Uterus (tissue), 4 donors: ENCODE measurements at places on chromosomes 13 and 19. TPM values are rescaled to one million over a fixed set of nuclear protein-coding genes. Genes with fewer than 3 reads are reported as not detected.

DNA sequence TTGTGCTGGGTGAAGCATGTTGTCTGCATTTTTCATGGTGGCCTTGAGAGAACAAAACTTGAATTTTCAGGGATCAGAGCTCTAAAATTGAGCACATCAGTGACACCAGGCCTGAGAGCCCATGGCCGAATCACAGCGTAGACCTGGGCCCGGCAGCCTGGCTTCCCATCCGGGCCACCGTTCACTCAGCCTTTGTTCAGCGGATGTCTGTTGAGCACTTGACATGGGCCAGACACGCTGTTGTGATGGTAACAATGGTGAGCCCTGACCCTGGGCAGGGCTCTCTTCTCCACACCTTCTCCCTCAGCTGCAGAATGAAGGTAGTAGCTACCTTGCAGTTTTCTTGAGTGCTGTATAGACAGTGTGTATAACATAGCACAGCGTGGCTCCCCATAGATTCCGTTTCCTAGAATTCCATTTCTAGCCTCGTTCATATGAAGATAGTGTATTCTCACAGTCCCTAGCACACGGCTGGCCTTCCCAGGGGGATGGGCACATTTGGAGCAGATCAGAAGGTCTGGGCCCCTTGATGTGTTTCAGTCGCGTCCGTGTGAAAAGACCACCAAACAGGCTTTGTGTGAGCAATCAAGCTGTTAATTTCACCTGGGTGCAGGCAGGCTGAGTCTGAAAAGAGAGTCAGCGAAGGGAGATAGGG, 75.3 kb downstream of the RAB20 start:
- H3K36me3 ChIP-seq, result no peaks in the 10 kb centered on the region
- no peak overlapping the region for H3K4me3 ChIP-seq
- no peak for DNase-seq

DNA sequence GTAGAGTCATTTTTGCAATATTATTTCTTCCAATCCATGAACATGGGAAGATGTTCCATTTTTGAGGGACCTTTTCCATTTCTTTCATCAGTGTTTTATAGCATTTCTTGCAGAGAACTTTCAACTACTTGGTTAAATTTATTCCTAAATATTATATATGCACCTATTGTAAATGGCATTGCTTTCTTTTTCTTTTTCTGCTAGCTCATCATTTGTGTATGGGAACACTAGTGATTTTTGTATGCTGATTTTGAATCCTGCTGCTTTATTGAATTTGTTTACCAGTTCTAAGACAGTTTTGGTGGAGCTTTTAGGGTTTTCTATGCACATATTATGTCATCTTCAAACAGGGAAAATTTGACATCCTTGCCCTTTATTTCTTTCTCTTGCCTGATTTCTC, 7.2 kb upstream of the CYP4F2 start:
- no peaks in the 10 kb centered on the region for H3K27me3 ChIP-seq
- H3K36me3 ChIP-seq, result no peaks in the 10 kb centered on the region
- DNase-seq, result no peak
- no peak overlapping the region for H3K27ac ChIP-seq

GRCh38 chr19:16263141-16263761, 61.4 kb upstream of the KLF2 start:
- H3K27ac ChIP-seq, result no peak overlapping the region
- DNase-seq, result no peak
- no peaks in the 10 kb centered on the region for H3K36me3 ChIP-seq
- H3K4me3 ChIP-seq, result no peak overlapping the region
- no peaks in the 10 kb centered on the region for H3K27me3 ChIP-seq
- H3K4me1 ChIP-seq, result no peaks in the 10 kb centered on the region

DNA sequence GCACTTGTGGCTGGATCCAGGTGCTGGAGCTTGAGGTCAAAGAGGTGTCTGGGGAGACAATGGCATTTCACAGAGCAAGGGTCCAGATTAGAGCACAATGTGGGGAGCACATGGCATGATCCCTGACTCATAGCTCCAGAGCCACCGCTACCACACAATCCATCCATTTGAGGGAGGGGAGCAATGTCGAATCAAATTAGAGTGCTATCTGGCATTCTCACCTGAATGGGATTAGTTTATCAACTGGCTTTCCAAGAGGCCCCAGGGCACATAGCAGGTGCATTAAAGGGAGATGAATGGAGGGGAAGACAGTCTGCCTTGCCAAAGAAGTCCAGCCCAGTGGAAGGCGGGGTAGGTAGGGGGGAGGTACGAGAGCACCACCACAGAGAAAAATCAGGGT, 194.4 kb upstream of the GPR12 start:
- DNase-seq, result no peak
- no peaks in the 10 kb centered on the region for H3K27me3 ChIP-seq
- H3K4me3 ChIP-seq, result no peak overlapping the region
- no peaks in the 10 kb centered on the region for H3K36me3 ChIP-seq
- H3K27ac ChIP-seq, result no peak overlapping the region

DNA sequence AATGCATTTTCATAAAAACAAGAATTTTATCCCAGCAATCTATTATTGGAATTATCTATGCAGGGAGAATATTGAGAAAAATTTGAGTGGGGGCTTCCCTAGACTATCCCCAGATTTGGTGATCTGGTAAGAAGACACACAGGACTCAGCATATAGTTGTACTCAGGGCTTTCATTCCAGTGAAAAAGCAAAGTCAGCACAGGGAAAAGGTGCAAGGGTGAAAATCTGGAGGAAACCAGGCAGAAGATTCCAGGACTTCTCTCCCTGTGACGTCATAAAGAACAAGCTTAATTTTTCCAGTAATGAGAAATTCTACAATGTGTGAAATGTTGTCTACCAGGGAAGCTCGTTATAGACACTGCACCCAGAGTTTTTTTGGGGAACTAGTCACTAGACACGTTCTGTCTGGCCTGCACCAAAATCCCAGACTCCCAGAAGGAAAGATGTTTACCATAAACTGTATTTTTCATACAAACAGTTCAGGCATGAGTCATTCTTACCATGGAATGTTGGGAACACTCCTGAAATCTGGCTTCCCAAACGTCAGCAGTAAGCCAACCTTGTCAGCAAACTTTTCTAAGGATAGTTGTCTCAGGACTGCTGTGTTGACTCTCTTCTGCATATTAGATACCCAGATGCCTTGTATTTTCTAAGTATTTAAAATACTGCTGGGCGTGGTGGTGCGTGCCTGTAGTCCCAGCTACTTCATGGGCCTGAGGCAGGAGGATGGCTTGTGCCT, 107.4 kb downstream of the DNAJC3 start:
- no peaks in the 10 kb centered on the region for H3K36me3 ChIP-seq
- no peaks in the 10 kb centered on the region for H3K27me3 ChIP-seq
- no peak overlapping the region for H3K27ac ChIP-seq
- no peaks in the 10 kb centered on the region for H3K4me1 ChIP-seq
- no peak for DNase-seq

DNA sequence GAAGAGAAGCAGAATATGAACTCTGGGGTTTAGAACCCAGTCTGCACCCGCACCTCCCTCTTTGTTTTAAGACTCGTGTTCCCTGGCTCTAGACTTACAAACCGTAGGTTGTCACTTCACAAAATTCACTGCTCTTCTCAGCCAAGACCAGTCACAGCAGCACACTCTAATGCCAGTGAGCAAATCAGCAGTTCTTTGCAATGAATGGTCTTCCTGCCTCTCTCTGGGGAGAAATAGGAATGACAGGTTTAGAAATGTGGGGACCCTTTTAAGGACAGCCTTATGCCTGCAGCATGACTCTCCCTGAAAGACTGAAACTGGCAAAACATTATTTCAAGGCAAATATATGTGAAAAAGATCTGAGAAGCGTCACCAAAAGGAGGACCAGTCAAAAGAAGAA, 156.9 kb downstream of the KCTD15 start:
- H3K27me3 ChIP-seq, result no peaks in the 10 kb centered on the region
- H3K27ac ChIP-seq, result no peak overlapping the region
- no peak overlapping the region for H3K4me3 ChIP-seq

DNA sequence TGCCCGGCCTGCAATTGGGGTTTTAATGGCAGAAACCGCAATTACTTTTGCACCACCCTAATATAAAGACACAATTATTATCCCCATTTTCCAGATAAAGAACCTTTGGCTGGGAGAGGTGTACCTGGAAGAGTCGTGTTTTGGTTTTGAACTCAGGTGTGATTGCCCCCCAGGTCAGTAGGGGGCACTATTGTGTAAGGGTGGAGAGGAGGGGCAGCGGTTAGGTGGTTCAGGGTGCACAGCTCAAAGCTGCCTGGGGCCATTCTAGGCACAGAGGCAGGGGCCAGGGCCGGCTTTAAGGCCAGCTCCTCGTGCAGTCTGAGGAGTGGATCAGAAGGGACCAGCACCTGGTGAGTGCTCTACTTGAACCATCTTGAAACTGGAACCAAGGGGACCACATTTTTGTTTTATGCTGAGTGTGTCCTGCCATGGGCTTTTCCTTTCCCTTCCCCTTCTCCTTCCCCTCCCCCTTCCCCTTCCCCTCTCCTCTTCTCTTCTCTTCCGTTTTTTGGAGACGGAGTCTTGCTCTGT, 5.8 kb upstream of the FCGRT start:
- no peak for DNase-seq
- H3K4me3 ChIP-seq, result no peak overlapping the region
- no peaks in the 10 kb centered on the region for H3K36me3 ChIP-seq
- H3K27me3 ChIP-seq, result no peaks in the 10 kb centered on the region
- no peak overlapping the region for H3K27ac ChIP-seq

- DNase-seq, result no peak
- H3K27ac ChIP-seq, result no peak overlapping the region
- no peaks in the 10 kb centered on the region for H3K36me3 ChIP-seq
- H3K4me1 ChIP-seq, result no peaks in the 10 kb centered on the region
- no peaks in the 10 kb centered on the region for H3K27me3 ChIP-seq
- H3K4me3 ChIP-seq, result no peak overlapping the region
Measured at GRCh38 chr19:50467566-50467965, 8.7 kb upstream of the EMC10 start.

- no peak overlapping the region for H3K4me3 ChIP-seq
- no peak for DNase-seq
- H3K4me1 ChIP-seq, result no peaks in the 10 kb centered on the region
Measured at GRCh38 chr19:16336571-16336970, 11.9 kb downstream of the KLF2 start.

- no peak for DNase-seq
- no peaks in the 10 kb centered on the region for H3K36me3 ChIP-seq
- no peaks in the 10 kb centered on the region for H3K4me1 ChIP-seq
Measured at GRCh38 chr19:18662972-18663732, 20.3 kb upstream of the CRTC1 start.

DNA sequence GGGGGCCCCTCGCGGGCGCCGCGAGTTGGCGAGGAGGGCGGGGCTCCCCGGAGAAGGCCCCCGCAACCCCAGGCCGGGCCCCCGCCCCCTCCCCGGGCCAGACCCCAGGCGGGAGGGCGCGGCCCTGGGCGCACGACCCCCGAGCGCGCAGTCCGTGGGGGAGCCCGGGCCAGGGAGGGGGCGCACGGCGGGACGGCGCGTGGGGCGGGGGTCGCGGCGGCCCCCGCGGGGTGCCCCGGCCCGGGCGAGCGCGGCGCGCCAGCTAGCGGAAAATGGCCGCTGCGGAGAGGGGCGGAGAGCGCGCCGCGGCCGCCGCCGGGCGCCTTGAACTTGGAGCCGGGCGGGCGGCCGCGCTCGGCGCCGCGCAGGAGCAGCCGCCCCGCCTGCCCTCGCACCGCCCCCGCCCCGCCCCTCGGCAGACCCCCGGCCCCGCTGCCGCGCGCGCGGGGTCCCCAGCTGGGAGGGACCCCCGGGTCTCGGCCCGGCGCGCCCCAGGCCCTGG, 6.4 kb upstream of the NFIC start:
- H3K4me1 ChIP-seq, result peaks cover 21% of the 10 kb centered on the region
- peak overlapping the region; percentile 100 for H3K4me3 ChIP-seq
- no peaks in the 10 kb centered on the region for H3K36me3 ChIP-seq
- H3K27me3 ChIP-seq, result no peaks in the 10 kb centered on the region

DNA sequence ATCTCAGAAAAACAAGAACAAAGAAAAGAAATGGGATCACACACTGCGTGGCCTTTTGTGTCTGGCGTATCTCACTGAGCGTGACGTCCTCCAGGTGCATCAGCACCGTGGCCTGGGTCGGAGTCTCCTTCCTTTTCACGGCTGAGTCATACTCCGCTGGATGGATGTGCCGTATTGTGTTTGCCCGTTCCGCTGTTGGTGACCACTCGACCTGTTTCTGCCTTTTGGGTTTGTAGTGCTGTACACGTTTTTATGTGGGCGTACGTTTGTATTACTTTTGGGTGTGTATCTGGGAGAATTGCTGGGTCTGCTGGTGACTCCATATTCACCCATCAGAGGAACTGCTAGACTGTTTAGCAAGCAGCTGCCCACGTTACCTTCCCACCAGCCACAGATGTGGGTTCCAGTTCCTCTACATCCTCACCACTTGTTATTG, 11.4 kb downstream of the ARID3A start:
- H3K27me3 ChIP-seq, result no peaks in the 10 kb centered on the region
- H3K27ac ChIP-seq, result no peak overlapping the region
- H3K36me3 ChIP-seq, result no peaks in the 10 kb centered on the region
- no peaks in the 10 kb centered on the region for H3K4me1 ChIP-seq
- no peak overlapping the region for H3K4me3 ChIP-seq

- peak overlapping the region; percentile 90 for H3K27ac ChIP-seq
- H3K4me3 ChIP-seq, result peak overlapping the region; percentile 56
- no peaks in the 10 kb centered on the region for H3K27me3 ChIP-seq
- H3K36me3 ChIP-seq, result no peaks in the 10 kb centered on the region
Measured at GRCh38 chr19:41376998-41377365, 649 bp downstream of the TMEM91 start.

GRCh38 chr19:13212759-13213330, 62.6 kb downstream of the IER2 start:
- peak; percentile 54 for DNase-seq
- no peak overlapping the region for H3K27ac ChIP-seq
- H3K27me3 ChIP-seq, result no peaks in the 10 kb centered on the region
- H3K36me3 ChIP-seq, result no peaks in the 10 kb centered on the region
- no peak overlapping the region for H3K4me3 ChIP-seq

DNA sequence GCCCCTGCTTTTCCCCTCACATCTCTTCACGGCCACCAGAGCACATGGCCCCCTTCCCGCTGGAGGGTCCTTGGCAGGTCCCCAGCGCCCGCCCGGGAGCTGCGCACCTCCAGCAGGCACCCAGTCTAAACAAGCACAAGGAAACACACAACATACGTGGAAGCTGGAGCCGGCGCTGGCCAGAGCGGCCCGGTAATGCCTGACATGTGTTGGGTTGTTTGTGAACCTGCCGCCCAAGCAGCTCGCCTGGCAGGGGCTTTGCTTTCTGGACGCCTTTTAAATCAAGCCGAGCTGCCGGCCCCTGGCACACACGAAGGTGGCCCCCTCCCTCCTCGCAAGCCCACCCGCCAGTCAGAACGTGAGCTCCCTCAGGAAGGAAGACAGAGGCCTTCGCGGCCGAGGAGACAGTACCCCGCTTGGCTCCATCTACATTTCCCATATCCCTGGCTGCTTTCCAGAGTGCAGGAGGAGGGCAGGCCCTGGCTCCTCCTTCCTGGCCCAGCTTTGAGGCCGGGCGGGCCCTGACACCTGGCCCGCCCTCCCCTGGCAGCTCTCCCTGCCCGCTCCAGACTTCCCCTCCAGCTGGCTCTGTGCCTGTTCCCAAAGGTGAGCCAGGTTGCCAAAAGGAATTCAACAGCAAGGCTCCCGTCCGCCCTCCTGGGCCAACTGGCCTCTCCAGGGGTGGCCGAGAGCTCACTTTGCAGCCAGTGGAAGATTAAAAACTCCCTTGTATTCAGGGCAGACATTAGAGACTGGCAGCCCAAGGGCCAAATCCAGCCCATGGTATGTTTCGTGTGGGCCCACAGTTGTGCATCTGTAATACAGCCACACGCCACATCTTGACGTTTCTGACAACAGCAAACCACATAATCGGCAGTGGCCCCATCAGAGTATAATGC, 28.7 kb downstream of the COMP start:
- H3K4me1 ChIP-seq, result peaks cover 15% of the 10 kb centered on the region
- H3K27me3 ChIP-seq, result no peaks in the 10 kb centered on the region
- H3K36me3 ChIP-seq, result no peaks in the 10 kb centered on the region

Gene TMEM147
- total RNA-seq, result 111 TPM

Gene IGFL2
- 0.61 TPM for total RNA-seq

Gene KLC3
- not detected for total RNA-seq

Gene ZNF667
- 2.3 TPM for total RNA-seq

Gene KLK8
- 4.8 TPM for total RNA-seq

Gene MICOS13
- 36.7 TPM for total RNA-seq

Gene EFNA2
- 0.76 TPM for total RNA-seq
